ENCODE measurements at places on chromosomes 2 and 18.

DNA sequence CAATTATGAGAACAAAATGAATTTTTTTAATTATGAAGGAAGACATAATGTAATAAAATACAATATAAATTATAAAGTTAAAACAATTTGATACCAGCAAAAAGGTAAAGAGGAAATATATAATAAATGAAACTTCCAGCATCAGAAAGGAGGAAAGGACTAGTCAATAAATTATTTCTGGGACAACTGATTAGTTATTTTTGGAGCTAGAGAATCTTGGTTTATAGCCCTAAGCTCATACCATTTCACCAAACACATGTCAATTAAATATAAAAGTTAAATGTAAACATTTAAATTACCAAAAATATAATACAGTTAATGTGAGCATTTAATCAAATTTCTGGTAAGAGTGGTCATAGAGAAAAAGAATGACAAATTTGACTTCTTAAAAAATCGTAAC lies 12.1 kb downstream of the ACTG2 start:
- DNase-seq: no peak

DNA sequence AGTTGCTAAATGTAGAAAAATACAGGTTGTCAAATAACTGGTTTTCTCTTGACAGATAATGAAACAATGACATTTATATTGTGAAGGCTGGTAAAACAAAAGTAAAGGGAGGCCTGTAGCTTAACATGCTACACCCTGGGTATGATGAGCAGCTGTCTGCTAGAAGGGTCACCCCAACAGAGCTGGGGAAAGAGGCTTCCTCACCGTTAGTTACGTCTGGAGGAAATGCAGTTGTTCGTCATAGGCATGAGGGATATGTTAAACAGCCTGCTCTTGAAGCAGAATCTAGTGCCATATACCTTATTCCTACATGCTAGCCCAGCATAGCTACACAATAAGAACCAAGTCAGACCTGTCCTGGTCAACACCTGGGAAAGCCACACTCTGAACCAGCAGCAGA lies 49.9 kb downstream of the LPIN2 start:
- no peak for DNase-seq

DNA sequence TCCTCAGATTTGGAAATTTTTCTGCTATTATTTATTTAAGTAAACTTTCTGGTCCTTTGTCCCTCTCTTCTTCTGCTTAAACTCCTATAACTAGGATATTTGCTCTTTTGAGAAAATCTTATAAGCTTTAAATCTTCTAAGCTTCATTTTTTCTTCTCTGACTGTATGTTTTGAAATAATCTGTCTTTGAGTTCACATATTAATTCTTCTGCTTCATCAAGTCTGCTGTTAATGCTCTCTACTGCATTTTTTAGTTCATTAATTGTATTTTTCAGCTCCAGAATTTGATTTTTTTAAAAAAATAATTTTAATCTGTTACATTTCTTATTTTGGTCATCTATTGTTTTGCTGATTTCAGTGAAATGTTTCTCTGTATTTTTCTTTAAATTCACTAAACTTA lies 28.9 kb downstream of the ICA1L start:
- DNase-seq: no peak

DNA sequence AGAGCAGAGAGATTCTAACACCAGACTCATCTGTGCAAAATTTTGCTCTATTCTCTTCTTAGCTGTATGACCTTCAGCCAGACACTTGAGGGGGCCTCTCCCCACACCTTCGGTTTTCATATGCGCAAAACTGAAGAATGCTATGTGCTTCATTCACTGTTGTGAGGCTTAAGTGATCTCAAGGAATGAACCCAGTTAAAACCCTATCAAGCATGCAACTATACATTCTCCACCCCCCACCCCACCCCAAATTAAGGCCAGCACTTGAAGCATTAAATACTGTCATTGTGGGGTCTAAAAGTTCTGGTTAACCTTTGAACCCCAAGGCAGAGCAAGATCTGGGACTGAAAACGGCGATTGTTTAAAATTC lies 10.0 kb downstream of the PCARE start:
- DNase-seq: no peak

DNA sequence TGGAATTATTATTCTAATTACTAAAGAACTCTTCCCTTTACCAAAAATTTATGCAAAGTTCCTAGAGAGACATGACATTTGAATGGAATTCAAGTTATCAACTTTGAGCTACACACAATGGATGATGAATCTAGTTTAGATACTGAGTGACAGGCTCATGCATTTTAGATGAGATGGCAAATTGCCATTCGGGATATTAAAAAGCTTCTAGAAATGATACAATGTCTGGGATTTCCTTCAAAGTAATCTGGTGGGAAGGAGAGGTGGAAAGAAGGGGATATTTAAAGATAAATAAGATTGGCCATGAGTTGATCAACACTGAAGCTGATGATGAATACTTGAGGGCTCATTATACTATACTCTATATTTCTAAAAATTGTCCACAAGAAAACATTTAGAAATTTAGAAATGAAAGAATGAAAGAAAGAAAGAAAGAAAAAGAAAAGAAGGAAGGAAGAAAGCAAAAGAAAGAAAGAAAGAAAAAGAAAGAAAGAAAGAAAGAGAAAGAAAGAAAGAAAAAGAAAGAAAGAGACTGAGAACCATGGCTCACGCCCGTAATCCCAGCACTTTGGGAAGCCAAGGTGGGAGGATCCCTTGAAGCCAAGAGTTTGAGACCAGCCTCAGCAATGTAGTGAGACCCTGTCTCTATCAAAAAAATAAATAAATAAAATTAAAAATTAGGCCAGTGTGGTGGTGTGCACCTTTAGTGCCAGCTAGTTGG lies 62.6 kb upstream of the NEDD4L start:
- no peak for DNase-seq

GRCh38 chr18:13635046-13635445 lies 91.3 kb downstream of the FAM210A start:
- DNase-seq: no peak

DNA sequence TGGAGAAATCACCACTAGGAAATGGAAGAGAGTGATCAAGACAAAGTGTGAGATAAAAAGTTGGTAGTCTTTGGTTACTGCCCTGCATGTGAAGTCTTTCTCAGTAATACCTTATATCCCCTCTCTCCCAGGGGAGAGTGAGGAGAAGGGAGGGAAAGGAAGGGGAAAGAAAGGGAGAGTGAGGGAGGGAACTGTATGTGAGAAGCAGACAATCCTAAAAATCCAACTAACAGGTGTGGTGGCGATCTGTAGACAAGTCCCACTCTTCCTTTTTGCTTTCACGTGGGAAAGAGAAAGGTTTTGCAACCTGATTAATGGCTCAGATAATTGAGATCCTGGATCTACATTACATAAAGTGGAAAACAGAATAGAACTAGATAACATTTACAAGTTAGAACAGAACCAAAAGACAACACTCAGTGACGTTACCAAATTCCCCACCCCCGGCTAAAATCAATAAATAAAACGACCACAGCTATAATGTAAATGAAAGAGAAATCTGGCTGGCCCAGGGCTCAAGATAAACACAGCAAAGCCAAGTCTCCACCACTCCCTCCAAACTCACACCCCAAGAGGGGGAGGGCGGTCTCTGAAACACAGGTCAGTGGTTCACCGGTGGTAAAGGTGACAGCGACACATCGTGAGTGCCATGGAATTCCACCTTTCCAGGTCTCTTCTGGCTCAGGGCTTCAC lies 10.0 kb upstream of the APCDD1 start:
- no peak for DNase-seq

- DNase-seq: no peak
Measured at GRCh38 chr18:47448956-47449355, 197.5 kb upstream of the SKOR2 start.

GRCh38 chr2:29561181-29561580 lies 360.2 kb downstream of the ALK start:
- no peak for DNase-seq
